ENCODE measurements at places on chromosomes 1 and 21. TPM values are rescaled to one million over a fixed set of nuclear protein-coding genes. Genes with fewer than 3 reads are reported as not detected.

NKAIN1 gene
- 8.8 TPM for total RNA-seq

ADCY10 gene
- total RNA-seq, result 0.33 TPM

KPRP gene
- not detected for total RNA-seq

CGN gene
- 2.4 TPM for total RNA-seq

GORAB gene
- total RNA-seq, result 13.7 TPM

MYOG gene
- not detected for total RNA-seq

VWA5B1 gene
- 2.2 TPM for total RNA-seq

CERS2 gene
- 116 TPM for total RNA-seq

TLR5 gene
- 3.0 TPM for total RNA-seq

LYPD8 gene
- not detected for total RNA-seq

SELL gene
- 15.9 TPM for total RNA-seq

VWA1 gene
- total RNA-seq, result 11.4 TPM

NBPF11 gene
- total RNA-seq, result 15.9 TPM

MTARC2 gene
- total RNA-seq, result 10.8 TPM

LCE1F gene
- total RNA-seq, result not detected

NEK7 gene
- 95.1 TPM for total RNA-seq
